ENCODE measurements at places on chromosomes 2 and 18.

GRCh38 chr2:30450025-30450424 lies 3.0 kb downstream of the LCLAT1 start:
- no peak for DNase-seq

- DNase-seq, result no peak
Observed at GRCh38 chr18:13545955-13546354, 180.4 kb downstream of the FAM210A start.

GRCh38 chr2:196963043-196963442 lies 36.5 kb upstream of the PGAP1 start:
- no peak for DNase-seq

GRCh38 chr2:20803226-20803682 lies 19.6 kb downstream of the LDAH start:
- no peak for DNase-seq

- DNase-seq, result no peak
Observed at GRCh38 chr2:65276609-65277008, 49.0 kb downstream of the ACTR2 start.

- no peak for DNase-seq
Observed at GRCh38 chr2:56474412-56475158, 290.8 kb downstream of the CCDC85A start.

DNA sequence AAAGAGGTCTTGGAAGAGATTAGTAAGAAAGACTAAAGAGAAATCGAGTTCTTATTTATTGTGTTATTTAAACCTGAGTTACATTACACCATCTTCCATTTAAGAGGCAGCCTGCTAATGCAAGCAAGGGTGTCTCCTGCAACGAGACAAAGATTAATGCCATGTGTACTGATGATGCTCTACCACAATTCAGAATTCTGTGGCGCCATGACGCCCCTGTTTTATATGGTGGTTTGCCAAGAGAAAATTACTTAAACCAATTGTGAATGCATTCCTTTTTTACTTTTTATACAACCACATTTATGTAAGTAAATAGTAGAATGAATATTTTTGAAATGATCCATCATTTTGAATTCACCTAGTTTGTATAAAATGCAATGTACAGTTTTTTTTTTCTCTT lies 356.1 kb upstream of the ZEB2 start:
- DNase-seq, result no peak

- DNase-seq, result no peak
Observed at GRCh38 chr2:208175840-208176153, 12.4 kb upstream of the CRYGA start.

DNA sequence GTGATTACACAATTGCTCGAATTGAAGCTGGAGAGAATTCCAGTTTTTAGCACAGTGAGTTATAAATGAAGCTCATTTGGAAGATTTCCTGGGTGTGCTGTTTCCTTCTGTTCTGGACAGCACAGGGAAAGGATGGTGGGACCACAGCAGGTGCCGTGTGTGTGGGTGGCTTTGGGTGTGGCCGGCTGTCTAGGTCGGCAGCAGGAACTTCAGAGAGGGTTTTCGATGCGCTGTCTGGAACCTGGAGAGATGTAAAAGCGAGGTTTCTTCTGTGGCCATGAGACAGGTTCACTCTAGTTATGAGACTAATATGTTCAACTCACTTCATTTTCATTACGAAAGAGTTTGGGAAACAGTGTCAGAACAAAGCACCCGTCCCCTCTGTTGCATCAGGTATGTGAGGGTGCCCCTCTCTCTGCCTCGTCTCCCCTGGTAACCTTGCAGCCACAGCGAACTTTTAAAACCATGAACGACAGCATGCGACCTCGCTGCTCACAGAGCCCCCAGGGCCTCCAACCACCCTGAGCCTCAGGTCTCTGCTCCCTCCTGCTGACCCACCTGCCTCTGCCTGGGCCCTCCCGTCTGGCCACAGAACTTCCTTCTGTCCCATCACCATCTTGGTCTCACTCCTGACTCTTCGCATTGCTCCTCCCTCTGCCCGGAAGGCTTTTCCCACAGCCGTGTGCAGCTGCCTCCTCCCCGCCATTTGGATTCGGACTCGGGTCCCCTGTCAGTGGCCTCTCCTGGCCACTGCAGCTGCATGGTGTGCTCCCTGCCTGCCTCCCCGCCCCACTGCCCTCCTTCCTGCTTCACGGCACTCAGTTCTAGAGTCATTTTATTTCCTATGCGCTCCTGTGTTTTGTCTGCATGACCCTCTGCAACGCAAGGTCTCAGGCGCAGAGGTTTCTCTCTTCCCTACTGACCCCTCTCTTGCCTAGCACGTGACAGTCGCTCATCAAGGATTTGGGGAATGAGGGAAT lies 151.2 kb downstream of the NDUFA10 start:
- DNase-seq, result no peak

DNA sequence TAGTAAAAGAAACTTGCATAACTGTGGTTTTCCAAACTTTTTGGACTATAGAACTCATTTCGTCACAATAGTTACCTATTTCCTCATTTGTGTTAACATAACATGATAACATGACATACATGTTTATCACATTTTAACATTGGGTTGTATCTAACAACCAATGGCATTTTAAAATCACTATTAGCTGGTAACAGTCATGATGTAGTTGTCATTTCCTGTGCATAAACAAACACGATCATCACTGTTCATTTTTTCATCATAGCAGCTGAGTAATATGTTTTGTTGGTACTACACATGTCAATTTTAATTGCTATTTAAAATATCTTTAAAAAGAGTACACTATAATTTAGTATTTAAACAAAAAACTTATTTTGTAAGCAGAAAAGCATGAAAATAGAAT lies 402.4 kb downstream of the SATB2 start:
- DNase-seq, result no peak

Measured in SW 1271 (cell line).